ENCODE measurements at places on chromosomes 7 and 10.

- peak; percentile 99 for DNase-seq
Observed at GRCh38 chr7:1412322-1413261, 46.7 kb downstream of the MICALL2 start.

GRCh38 chr10:83935911-83936310 lies 203.4 kb upstream of the GHITM start:
- DNase-seq = no peak

GRCh38 chr7:116502201-116503096 lies 2.9 kb downstream of the CAV2 start:
- no peak for DNase-seq

GRCh38 chr7:95686109-95686508 lies 86.2 kb upstream of the DYNC1I1 start:
- peak; percentile 52 for DNase-seq

DNA sequence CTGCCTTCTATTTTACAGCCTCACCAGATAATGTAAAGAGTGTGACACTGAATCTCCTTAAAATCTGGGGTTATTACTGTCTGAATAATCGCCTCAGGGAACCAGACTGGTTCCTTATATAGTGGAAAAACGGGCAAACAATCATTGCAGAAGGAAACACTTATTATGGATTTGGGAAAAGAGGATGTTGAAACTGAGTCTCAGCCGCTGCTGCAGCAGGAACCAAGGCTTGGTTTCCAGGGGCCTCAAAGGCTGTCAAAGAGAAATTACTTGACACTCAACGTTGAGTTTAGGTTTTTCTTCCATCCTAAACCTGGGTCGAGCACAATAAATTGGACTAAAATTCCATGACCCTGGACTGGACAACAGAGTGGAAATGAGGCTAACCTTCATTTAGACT lies 103.8 kb upstream of the AHR start:
- no peak for DNase-seq

GRCh38 chr7:30596014-30596641 lies 1.4 kb downstream of the GARS1 start:
- DNase-seq = peak; percentile 47

DNA sequence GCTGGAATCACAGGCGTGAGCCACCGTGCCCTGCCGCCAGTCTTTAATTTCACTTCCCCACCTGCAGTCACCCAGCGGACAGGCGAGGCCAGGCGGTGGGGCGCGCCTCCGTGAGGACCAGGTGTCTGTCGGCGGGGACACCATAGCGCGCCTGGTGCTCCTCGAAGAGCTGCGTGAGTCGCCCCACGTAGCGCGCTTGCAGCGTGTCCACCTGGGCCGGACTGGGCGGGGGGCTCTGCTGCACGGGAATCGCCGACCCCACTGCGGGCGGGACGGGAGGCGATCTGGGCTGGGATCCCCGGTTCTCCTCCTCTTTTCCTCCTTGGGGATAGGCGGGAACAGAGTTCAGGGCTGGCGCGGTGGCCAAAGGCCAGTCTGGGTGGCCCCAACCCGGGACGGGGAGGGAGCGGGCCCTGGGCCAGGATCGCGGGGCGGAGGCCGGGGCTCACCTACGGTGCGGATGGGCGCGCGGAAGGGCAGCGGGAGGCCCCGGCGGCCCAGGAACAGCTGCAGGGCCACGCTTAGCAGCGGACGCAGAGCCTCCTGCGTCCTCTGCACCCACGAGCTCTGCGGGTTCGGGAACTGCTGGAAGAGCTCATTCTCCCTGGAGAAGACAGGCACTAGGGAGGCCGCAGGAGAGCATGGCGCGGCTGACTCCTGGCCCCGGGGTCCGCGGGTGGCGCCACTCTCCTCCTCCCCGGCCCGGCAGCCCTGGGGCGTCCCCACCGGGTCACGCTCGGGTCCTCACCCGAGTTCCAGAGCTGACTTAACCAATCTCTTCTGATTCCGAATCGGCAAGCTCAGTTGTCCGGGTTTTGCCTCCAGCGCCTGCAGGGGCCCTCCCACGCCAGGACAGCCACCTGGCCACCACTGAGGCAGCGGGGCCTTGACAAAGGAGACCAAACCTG lies 1.1 kb upstream of the MOGAT3 start:
- peak; percentile 39 for DNase-seq

- DNase-seq = no peak
Observed at GRCh38 chr7:121204537-121204936, 124.3 kb upstream of the WNT16 start.

DNA sequence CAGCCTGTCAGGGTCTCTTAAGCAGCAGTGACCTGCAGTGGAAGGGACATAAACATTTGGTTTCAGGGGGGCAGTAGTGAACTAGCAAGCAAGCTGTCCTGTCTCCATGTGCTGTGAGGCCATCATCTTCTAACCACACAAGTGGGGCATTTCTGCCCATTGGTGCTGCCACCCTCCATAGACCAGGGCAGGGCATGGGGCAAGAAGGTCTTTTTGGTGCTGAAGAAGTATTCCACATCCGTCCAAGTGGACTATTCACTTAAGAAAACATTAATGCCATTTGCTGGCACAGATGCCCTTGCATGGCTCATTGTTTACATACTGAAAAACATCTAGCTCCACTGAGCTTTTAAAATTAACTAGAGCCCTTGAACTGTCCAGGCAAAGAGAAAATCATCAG lies 35.8 kb downstream of the ALOX5 start:
- DNase-seq = no peak

DNA sequence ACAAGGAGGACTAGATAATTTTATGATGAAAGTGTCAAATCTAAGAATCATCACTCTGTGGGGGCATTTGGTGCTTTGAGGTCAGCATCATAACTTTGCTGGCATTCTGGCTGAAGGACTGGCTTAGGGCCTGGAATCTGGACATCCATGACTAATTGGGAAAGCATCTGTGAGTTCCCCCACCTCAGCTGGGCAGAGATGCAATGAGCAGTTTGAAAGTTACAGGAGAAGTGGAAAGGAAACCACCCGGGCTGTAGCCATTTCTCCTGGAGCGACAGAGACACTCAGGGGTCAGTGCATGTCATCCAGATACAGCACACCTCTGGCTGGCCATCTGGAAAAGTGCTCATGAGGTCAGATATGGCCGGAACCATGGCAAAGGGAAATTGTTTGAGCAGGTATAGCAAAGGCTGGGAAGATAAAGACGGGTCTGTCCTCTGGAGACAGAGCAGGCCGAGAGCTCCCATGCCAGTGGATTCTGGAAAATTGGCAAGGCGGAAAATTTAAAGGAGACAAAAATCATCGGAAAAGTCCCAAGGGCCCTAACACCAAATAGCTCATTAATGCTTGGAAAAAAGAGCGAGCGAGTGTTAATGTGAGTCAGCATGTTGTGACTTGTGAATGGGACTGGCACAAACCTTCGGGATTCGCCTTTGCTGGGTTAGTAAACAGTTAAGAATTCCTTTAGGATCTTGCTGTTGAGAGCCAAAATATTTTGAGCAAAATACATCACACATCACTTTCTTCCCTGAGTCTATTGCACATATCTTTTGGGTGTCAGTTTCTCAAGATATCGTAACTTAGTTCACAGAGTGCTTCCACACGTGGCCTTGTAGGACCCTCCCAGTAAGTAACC lies 188.4 kb upstream of the AGK start:
- no peak for DNase-seq

DNA sequence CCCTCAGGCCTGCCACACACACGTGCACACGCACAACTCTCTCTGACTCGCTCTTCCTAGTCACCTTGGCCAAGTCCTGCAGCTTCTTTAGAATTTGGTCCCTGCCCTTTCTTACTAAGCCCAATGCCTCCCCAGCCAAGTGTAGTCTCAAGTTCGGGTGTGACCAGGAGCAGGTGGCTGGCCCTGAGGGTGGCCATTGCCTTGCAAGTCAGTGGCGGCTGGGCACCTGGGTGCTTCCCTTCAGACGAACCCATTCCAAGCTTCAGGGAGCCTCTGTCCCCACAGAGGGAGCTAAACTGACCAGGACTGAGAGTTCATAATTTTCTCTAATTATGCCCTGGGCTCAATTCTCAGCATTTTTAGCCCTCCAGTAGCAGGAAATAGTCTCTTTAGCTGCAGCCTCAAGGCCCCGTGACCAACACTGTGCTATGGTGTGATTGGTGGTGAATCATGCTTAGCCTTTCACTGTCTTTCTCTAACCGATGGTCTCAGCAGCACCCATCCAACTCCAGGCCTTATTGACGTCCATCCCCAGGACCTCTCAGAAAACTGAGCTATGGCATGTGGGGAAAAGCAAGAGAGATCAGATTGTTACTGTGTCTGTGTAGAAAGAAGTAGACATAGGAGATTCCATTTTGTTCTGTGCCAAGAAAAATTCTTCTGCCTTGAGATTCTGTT lies 34.7 kb upstream of the FXYD4 start:
- no peak for DNase-seq

DNA sequence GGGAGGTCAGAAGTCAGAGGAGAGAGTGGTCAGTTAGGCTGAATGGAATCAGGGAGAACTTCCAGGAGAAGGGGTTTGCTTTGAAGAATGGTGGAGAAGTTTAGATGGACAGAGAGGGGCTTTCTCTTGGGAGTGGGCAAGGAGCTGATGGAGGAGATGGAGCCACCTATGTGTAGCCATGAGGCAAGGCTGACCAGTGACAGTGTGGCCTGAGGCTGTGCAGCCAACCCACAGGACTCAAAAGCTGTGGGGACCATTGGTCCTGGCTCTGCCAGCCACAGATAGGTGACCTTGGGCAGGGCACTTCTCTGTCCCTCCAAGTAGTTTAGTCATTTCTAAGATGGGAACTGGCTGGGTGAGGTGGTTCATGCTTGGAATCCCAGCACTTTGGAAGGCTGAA lies 18.7 kb downstream of the NEURL1 start:
- no peak for DNase-seq

DNA sequence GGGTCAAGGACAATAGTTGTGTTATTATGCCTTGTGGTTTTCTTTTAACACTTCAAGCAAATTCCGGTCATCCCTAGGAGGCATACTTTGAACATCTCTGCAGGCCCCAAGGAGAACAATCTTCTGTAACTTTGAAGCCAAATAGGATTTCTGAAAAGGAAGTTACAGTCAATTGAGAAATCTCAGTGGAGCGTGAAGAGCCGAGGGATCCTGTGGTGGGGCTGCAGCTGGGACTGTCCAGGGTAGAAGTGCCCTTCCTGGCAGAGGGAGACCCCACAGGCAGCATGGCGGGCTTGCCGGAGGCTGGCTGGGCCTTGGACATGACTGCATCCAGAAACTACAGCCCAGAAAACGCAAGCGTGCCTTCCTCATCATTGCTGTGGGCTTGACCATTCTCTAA lies 179.7 kb downstream of the PTPN20 start:
- no peak for DNase-seq

DNA sequence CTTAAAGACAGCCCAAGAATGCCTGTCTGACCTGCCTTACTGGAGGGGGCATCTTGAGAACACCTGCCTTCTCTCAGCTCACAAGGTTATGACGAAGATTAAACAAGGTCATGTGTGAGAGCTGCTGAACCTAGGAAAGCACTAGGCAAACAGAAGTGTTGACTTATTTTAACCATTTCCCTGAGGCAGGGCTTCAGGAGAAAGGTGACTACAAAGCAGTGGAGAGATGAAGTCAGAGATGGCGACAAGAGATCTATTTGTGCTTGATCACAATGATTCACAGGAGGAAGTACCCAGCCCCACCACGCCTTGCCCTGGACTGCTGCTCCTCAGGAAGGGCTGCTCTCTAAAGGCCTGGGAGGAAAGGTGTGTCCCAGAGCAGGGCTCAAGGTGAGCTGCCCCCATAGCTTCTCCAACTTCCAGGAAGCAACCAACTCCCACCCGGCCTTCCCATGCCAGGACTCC lies 27.8 kb downstream of the STN1 start:
- DNase-seq = no peak

DNA sequence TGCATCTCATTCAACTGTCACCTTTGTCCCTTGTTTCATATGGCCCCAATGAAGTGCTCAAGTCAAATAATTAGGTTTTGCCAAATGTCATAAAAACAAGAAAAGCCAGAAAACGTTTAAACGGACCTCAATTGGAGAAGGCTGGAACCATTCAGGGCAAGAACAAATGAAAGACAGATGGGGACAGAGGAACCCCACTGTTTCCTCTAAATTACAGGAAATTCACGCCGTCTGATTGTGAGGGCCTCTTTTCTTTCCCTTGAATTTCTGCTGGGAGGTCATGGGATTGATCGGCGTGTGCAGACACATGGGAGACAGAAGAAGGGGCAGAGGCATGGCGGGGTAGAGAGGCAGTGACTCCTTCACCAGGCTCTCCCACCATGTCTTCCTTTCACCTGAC lies 656.4 kb downstream of the KCNMA1 start:
- DNase-seq = no peak

GRCh38 chr7:130140551-130141160 lies 64.5 kb downstream of the TMEM209 start:
- no peak for DNase-seq

- no peak for DNase-seq
Observed at GRCh38 chr7:91398341-91398740, 134.1 kb downstream of the FZD1 start.

DNA sequence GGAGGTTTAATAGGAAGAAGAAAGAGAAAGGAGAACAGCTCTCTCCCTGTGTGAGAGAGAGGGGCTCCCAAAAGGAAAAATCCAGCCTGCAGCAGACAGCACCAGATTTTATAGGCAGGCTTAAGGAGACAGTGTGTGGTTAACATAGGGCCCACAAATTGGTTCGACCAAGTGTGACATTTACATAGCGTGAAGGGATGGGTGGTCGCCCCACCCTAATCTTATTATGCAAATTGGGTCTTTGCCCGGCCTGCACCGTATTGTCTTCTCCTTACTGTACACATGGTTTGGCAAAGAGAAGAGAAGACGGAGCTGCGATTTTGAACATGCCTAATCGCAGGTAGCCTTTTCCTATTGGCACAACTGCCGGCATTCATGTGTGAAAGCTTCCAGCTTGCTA lies 756.3 kb downstream of the NXPH1 start:
- DNase-seq = peak; percentile 76

DNA sequence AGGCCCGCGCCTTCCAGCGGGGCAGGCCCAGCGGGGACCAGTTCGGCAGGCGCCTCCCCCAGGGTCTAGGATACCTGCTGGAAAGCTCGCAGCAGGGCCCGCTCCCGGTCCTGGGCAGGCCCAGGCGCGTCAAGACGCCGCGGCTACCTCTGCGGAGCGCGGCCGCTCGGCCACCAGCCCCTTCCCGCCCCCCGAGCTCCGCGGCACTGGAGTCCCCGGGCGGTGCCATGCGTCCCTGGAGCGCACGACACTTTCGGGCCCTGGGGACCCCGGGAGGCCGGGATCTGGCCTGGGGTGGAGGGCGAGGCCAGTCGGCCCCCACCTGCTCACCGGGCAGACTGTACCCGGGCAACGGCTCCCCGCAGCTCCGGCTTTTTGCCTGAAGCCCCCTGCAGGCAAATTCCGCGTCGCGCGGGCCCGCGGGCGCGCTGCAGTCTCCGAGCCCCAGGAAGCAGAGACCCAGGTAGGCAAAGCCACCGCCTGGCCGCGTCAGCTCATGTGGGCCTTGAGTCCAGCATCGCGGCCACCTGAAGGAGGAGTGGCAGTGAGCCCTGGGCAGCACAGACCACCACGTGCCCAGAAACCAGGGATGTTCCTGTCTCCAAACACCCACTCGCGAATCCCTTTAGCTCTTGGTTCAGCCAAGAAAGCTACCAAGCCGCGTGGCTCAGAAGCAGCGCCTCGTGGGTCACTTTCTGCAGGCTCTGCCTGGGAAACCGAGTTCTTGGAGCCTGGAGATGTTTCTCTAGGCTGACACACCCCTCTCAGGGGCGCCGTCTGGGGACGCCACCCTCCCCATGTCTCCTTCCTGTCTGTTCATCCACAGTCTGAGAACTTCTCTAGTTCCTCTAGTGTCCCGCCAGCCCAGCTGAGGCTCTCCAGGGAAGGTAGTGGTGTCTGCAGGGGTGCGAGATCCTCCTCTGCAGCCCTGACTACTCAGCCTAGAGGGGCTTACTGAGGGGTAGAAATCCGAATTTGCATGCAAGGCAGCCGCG lies 46.1 kb upstream of the APBB1IP start:
- DNase-seq = no peak

- no peak for DNase-seq
Observed at GRCh38 chr10:4067931-4068561, 283.0 kb upstream of the KLF6 start.

All from D341Med (cell line).